ENCODE measurements at places on chromosomes 7 and 10.

DNA sequence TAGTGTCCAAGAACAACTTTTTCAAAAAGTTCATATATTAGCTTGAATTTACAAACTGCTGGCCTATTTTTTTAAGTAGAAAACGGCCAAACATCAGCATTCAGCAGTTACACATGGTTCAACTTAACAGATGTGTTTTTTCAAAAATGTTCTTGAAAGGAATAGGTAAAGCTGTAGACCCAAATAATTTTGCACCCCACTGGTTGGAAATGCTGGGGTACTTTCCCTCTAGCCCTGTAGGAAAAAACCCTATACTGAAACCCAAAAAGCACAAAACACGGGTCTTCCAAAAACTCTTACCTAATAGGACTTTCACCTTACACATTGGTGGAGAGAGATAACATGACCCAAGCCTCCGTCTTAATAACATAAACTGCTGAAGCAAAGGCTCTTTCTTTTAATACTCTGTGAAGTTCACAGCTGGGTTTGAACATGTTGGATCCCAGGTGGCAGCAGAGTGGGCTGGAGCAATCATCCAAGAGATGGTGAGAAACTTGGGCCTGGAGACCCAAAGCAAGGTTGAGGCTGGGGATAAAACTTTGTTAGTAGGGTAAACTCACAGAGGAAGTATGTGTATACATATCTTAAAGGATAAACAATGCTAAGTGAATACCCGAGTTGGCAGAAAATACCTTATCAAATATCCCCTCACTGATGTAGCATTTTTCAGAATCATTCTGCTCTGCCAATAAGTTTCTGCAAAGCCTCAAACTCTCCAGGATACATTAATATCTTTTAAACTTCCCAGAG lies 629 bp upstream of the DNAJC9 start:
- peak; percentile 34 for DNase-seq

- no peak for DNase-seq
Observed at GRCh38 chr10:128642023-128642422, 515.8 kb upstream of the MKI67 start.

DNA sequence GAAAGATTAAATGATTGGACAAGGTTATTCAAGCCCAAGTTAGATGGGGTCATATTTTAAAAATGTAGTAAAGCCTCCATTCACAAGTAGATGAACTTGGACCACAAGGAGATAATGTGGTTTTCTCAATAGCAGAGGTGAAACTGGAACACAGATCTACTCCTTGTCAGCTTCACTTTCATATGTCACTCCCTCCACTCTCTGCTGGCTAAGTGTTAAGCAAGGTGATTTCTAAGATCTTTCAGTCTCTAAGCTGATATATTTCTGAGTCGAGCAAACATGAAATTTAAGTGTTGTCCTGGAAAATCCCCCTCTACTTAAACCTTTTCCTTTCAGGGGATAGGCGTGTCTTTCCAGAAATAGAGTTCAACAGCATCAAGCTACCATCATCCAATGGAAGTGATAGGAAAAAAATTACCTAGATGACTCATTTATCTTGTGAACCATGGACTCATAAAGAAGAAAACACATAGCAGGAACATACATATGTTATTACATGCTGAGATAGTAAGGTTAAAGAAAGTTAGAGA lies 275.0 kb downstream of the PTEN start:
- DNase-seq = no peak

DNA sequence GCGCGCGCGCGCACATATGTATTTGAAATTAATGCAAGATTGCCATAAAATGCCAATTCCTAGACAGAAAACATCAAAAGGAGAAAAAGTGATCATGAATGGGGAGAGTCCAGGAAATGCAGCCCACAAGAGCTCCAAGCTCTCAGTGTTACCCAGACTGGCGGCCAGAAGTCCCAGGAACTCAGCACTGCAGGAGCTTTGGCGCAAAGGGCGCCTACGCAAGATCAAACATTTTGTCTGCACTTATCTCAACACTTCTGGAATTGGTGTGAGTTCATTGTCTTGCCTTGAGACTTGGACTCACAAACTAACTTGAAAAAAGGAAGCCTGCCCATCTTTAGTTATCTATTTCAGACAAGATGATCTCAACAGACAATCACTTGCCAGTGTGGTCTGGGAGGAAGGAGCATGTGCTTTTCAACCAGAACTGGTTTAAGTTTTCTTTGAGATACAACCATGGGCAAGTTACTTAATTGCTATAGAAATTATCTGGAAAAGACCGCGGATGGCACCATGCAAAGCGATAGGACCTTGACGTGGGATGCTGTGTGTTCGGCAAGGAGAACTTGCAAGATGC lies 77.2 kb downstream of the KIAA1549 start:
- DNase-seq = no peak

GRCh38 chr7:50531401-50531911 lies 33.7 kb downstream of the DDC start:
- peak; percentile 82 for DNase-seq

- no peak for DNase-seq
Observed at GRCh38 chr7:155477476-155477875, 19.5 kb downstream of the EN2 start.

DNA sequence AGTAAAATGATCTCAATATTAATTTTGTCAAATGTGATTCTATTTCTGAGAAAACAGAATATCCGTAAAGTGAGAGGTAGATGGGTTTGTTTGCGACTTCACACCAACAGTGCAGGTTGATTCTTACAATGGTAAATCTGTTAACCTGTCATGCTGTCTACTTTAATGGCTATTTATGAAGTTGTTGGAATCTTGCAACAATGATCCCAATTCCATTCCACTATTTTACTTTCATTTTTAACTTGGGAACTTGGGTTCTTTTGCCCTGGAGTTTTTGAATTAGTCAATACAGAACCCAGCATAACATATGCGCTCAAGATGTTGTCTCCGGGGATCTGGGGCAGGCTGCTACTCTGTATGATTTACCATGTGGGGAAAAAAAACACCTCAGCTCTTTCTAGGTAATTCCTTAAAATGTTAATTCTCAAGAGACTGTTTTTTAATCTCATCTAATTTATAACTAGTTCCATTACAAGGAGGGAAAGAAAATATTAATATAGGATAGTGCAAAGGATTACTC lies 1.2 kb downstream of the LGI1 start:
- DNase-seq = no peak

DNA sequence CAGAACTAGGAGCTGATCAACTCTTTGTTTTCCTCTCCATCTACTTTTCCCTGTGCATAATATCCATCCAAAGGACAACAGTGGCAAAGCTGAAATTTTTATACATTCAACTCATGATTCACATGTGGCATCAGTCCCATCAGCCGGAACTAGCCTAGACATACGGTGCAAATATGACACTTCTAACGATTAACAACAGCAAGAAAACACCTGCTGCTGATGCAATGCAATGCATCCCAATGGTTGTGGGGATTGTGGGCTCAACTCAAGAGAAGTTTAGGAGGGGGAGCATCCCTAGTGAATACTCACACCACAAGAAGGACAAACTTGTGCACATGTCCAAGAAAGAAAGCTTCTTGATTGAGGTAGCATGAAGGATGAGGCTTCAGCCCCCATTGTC lies 20.5 kb upstream of the STK17A start:
- DNase-seq = no peak

DNA sequence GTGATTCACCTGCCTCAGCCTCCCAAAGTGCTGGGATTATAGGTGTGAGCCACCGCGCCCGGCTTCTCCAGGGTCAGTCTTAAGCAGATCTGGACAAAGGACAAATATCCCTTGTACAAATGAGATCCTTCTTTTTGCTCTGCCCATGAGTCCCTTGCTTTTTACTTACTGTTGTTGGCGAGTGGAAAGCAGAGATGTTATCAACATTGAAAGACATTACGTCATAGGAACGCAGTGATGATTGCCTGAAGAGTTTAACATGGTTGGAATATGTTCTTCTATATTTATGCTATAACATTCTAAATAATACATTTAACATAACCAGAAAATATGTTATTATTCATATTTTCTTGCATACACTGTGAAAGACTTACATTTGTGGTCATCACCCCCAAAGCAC lies 644.3 kb upstream of the LRRN3 start:
- no peak for DNase-seq

DNA sequence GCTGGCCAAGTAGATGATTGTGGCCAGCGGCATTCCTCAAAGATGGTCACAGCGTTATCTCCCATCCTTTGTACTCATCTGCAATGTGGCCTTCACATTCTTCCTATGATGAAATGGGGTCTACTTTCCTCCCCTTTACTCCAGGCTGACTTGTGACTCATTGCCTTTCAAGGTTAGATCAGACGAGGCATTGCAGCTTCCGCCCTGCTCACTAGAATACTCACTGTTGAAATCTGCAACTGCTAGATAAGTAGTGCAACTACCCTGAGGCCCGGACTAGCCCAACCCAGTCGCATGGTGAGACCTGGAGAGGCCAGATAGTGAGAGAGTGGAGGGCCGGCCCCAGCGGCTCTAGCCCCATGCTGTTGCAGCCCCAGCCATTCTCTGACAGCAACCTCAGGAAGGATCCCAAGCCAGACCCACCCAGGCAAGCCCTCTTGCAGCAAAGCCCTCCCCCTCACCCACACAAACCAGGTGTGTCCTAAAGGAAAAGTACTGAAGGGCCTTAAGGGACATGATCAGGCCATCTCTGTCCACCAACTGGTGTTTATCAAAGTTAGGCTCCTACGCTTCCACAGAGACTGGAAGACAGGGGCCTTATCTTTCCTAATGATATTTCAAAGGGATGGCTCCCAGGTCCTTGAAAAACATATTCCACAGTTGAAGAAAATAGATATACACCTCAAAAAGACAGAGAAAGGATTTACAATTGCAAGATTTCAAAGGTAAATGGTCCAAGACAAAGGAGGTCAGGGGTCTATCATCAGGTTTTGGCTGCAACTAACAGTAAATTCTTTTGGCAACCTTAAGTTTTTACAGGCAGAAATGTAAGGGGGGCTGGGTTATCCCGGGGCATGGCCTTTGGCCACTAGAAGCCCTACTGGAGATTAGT lies 107.2 kb upstream of the TRIM24 start:
- DNase-seq = no peak

GRCh38 chr7:98674461-98674860 lies 57.4 kb downstream of the NPTX2 start:
- DNase-seq = no peak

DNA sequence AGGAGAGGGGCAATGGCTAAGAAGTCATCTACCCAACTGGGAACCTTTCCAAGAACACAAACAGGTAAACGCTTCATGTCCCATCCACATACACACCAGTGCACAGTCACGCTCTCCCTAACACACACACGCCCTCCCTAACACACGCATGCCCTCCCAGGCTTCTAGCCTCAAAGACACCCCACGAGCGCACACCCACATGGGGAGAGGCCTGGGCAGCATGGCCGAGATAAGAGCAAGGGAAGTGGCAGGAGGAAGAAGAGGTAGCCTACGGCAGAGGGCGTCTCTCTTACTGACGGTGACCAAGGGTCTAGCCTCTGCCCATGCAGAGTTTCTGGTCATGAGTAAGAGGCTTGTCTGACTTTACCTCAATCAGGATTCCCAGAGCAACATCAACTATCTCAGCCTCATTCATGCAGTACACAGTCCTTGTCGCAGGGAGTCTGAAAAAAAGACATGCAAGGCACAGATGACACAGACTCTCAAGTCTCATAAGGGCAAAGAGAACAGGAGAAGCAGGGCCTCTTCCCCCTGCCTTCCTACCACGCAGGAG lies 3.1 kb downstream of the CYREN start:
- no peak for DNase-seq

GRCh38 chr7:46484906-46485305 lies 563.8 kb upstream of the IGFBP3 start:
- DNase-seq = no peak

DNA sequence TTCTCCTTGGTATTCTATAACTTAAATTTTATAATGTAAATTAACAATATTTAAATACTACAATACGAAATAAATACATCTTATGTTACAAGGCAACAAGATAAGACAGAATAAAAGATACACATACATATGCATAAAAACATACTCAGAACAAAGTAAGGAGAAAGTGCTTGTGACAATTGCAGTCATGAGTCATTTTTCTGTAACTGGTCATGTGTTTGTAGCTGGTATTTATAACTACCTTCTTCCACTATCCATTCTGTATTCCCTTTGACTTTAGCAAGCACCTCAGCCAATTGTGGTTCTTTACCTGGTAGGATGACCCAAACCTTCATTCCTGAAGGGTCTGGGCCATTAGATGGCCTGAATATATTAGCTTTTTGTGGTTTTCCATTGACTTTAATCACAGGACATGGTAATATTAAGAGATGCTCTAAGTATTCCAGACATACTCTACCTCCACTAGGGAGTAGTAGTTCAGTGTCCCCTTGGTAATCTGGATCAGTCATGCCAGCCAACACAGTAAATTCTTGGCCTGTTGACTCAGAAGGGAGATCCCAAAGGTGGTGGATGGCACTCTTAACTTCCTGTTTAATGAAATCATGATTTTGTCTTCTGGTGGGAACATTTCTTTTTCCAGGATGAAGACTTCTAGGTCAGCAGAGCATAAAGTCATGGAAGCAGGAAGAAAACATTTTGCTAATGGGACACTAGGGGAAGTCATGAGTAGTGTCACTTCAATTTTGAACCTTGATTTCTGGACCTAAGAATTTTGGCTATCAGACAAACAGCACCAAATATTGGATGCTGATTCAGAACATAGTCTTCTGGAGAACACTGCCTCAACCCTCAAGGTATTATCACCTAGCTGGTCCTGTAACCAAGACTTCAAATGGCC lies 733.7 kb upstream of the IGFBP3 start:
- no peak for DNase-seq

GRCh38 chr7:138491612-138492386 lies 31.7 kb downstream of the TRIM24 start:
- DNase-seq = no peak

GRCh38 chr7:135650831-135651573 lies 11.3 kb upstream of the STMP1 start:
- DNase-seq = no peak

DNA sequence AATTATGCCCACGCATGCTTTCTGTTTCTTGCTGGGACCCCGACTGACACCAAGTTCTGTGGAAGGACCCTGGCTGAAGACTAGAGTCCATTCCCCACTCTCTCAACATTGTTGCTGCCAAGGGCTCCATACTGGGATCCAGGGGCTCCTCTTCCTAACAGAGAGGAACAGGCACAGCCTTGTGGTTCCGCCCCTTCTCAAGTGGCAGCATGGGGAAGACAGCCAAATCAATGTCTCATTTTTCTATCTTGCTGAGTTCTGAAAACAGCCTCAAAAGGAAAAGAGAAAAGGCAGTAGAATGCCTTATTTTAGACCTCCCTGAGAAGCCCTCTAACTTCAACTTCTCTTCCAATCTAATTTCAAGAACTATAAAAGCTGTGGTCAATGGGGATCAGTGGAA lies 23.7 kb upstream of the LAMB1 start:
- no peak for DNase-seq

GRCh38 chr10:11082526-11082925 lies 64.9 kb downstream of the CELF2 start:
- DNase-seq = no peak

DNA sequence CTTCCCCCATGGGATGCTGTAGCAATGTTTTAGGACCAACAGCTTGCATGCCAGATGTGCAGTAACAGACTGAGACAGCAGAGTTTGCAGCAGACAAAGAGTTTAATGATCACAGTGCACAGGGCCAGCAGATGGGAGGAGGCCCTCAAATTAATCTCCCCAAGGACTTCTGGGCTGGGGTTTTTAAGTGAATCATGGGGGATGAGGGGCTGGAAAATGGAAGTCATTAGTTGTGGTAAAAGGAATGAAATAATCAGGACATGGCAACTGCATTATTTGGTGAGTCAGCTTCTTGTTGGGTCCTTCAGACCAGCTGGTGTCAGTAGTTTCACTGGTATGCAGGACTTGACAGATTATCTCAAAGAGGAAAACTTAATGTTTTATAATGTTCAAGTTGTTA lies 12.6 kb upstream of the NRBF2 start:
- DNase-seq = peak; percentile 83

GRCh38 chr7:62361-63116 lies 129.8 kb upstream of the FAM20C start:
- DNase-seq = no peak

Measured in NCI-H82 (cell line).